Osteoblast (primary cell): ENCODE measurements at places on chromosomes 6 and 20.
A peak's percentile ranks its signal among the peaks of the same experiment; 100 is the strongest.

DNA sequence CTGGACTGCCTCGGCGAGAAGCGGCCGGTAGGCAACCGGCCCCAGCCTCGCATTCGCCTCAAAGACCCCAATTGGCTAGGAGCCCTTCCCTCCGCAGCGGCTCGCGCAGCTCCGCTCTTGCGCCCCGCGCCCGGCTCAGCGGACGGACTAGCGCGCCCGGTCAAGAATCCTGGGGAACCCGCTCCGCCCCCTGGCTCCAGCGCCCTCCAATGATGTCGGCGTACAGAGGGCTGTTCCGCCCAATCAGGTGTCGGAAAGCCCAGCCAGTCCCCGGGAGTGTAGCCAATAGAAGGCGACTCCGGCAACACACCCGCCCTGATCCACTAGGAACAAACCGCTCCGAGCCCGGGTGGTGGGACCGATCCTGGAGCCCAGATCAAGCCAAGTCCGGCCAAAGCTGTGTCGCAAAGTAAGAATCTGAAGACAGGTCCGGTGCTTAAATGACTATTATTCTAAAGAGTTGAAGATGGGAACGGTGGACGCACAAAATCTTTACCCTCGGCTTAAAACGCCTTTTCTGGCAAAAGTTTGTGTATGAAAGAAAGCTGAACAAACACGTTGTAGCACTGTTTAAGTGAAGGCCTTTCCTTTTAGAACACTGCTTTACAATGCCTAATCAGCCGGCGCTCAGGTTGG is 132.2 kb downstream of the OGFRL1 start:
- peak; percentile 92 for DNase-seq

DNA sequence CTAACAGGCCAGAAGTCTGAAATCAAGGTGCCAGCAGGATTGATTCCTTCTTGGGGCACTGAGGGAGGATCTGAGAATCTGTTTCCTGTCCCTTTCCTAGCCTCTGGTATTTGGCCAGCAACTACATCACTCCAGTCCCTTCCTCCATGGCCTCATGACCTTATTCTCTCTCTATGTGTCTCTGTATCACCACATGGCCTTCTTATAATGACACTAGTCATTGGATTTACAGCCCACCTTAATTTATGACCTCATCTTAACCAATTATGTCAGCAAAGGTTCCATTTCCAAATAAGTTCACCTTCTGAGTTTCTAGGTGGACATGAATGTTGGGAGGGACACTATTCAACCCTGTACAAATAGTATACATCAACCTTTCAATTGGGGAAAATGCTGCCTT is 29.3 kb downstream of the SCML4 start:
- DNase-seq: no peak

DNA sequence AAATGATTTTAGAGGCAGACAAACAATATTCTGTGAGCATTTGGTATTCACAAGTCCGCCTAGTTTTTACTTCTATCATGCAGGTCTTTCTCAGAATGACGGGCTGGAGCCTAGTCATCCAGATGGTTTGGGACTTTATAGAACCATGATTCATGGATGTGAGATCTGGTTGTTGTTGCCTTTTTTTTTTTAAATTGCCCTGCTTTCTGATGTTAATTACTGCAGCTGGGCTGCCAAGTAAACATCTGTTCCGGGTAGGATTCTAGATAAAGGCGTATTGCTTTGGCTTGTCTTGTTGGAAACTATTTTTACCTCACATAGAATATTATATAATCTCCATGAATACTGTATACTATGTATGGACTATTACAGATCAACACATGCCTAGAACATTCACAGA is 58.1 kb downstream of the RNF217 start:
- DNase-seq: peak; percentile 4

- DNase-seq: no peak
Observed at GRCh38 chr6:148681666-148682065, 65.2 kb upstream of the UST start.

DNA sequence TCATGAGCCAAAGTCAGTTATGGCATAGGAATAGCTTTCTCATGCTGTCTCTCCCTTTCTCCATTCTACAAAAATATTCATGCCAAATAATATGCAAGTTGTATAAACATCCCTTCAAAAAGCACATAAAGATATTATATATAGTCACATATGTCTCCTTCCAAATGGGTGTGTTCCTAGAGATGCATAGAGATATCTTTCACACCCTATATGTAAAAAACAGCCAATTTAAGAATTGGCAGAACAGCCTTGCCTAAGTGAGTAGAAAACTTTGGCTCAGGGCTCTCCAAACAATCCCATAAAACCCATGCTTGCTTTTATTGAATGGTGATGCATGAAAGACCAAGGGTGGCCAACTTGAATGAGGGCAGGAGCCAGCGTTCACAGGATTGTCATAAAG is 274.7 kb upstream of the SUPT3H start:
- DNase-seq: no peak

DNA sequence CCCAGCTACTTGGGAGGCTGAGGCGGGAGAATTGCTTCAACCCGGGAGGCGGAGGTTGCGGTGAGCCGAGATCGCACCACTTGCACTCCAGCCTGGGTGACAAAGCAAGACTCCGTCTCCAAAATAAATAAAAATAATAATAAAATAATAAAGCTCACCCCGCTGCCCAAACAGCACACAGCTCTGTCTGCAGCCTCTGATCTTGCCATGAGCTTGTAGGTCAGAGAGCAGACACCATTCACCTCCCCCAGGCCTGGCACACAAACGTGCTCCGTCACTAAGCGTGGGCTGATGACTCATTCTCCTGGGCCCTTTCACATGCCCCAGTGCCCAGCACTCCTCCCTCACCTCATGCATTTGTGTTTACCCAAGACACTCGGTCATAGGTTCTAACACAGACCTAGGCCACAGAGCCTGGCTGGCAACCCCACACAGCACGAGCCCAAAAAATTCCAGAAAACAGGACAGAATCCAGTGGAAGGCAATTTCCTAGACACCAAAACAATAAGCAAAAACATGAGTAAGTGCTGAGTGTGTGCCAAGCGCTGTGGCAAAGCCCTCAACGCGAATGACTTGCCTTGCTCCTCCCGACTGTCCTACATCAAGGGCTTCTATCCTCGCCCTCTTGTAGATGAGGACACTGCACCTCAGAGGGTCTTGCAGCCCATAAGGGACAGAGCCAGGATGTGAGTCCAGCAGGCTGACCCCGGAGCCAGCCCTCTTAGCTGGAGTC is 18.0 kb downstream of the ATP9A start:
- DNase-seq: peak; percentile 91

GRCh38 chr20:43799150-43799711 is 72.4 kb upstream of the GTSF1L start:
- no peak for DNase-seq

- DNase-seq: no peak
Observed at GRCh38 chr6:155275808-155276480, 12.1 kb downstream of the CLDN20 start.
